Activated CD8-positive, alpha-beta memory T cell treated with anti-CD3 and anti-CD28 coated beads for 4 hours (primary cell): ENCODE measurements at places on chromosomes 6 and 20.

- DNase-seq: no peak
These were observed 697.4 kb downstream of the PTPRT start for GRCh38 chr20:42492290-42492689.

DNA sequence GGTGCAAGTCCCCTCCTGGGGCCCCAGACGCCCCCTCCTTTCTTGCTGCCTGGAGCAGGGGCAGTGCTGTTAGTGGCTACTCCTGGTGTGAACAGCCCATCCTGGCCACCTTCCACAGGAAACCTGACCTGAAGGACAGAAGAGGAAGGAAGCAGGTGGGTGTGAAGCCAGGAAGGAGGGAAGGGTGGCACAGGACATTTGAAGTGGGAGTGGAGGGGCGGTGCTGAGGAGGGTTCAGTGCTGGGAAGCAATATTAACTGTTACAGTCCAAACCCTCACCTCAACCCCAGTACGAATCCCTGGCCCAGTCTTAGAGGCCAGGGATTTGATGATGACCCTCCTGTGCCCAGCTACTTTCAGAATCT lies 766 bp downstream of the PRICKLE4 start:
- no peak for DNase-seq

DNA sequence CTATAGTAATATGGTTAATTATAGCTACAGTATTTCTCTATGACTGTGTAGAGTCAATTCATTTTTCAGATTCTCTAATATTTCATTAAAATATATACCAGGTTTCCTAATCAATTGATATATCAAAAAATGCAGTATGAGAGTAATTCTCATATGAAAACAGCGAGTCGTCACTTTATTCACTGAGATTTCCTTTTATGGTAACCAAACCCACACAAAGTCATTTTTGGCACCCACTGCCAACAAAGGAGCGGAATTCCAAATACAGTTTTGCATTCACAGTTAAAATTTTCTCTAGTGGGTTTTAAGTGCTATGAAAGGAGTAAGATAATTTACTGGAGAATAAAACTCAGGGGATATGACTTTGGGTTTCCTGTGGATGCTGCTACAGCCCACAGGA lies 163.8 kb downstream of the HIVEP2 start:
- no peak for DNase-seq

GRCh38 chr6:10725716-10726115 lies 2.8 kb downstream of the TMEM14C start:
- DNase-seq: no peak

DNA sequence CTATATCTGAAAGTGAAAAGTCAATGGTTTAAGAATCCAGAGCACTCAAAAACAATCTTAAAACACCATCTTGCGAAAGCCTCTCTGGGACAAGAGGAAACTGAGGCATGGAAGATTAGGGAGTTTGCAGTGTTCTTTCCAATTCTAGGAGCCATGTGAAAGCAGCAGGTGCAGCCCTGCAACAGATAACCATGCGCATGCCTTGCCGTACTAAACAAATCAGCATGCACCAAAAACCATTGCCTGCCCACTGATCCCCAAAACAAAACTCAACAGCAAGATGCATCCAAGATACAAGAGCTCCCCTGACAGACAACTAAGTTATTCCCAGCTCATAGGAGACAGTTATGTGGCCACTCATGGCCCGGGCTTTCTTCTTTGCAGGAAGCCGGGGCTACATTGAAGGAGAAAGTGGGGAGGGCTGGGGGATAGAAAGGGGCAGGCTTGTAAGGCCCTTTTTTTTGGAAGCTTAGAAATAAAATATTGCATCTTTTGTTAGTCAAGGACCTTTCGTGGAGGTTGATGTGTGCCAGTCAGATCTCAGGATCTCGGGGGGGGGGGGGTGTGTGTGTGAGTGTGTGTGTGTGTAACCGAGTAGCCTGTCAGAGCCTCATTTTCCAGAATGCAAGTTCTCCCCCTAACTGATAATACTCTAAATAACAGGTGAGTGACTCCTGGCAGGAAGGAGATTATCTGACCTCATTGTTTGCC lies 178.4 kb downstream of the MBOAT1 start:
- no peak for DNase-seq

DNA sequence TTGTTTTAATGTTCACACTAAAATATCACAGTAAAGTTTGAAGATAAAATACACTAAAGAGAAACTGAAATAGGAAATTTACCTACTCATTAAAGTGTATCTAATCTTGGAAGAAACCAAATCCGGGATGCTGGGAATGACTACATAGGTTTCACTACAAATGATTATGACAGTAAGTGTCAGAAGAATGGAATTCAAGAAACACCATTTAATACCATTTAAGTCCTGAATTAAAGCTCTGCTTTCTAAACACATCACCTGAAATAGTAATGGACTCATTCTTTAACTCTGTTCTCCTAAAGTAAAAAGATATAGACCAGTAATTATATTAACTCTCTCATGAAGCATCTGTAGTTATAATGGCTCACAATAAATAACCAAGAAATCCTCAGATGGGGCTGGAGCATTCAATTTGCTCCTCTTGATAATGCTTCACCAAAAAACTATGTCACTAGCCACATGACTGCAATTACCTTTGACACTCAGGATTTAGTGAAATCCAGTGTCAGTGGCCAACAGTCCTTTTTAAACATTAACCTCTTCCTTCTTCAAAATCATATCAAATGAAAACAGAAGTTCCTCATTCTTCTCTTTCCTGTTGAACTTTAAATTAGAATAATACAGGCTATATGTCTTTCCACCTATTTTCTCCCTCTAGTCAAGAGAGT lies 41.4 kb downstream of the MAP7 start:
- no peak for DNase-seq

- DNase-seq: no peak
These were observed 6.2 kb downstream of the TCEA2 start for GRCh38 chr20:64069209-64069613.

- DNase-seq: no peak
These were observed 236.6 kb upstream of the CHD6 start for GRCh38 chr20:41854765-41855164.

- DNase-seq: no peak
These were observed 102.7 kb upstream of the ID4 start for GRCh38 chr6:19734519-19734918.

DNA sequence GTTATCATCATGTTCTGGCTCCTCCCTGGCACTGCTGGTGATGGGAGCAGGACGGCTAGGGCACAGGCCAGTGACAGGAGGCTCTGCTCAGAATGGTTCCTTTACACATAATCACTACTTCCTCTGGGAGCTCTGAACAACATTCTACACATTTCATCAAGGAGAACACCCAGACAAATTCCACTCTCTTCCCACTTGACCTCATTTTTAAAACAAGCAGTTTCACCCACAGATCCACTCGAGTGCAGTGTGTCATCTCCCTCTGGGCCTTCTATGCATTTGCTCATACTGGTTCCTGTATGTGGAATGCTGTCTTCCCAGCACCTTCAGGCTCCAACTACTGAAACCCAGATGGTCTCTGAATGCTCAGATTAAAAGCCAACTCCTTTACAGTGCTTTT lies 84.8 kb downstream of the ELOVL5 start:
- no peak for DNase-seq

DNA sequence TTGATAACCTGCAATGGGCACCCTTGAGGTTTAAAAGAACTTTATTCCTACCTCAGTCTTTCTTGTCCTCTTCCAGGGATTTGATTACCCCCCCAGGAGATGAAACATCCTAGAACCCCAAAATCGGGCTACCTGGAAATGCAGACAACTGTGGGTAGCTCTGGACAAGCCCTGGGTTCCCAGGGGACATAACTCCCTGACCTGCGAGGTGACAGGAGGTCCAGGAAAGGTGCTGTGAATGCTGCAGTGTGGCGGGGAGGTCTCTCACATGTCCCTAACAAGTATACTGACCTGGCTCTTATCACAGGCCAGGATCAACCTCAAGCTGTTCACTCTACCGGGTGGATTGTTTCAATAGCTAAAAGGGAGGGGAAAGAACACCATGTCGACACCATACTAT lies 11.6 kb downstream of the JAG1 start:
- no peak for DNase-seq

DNA sequence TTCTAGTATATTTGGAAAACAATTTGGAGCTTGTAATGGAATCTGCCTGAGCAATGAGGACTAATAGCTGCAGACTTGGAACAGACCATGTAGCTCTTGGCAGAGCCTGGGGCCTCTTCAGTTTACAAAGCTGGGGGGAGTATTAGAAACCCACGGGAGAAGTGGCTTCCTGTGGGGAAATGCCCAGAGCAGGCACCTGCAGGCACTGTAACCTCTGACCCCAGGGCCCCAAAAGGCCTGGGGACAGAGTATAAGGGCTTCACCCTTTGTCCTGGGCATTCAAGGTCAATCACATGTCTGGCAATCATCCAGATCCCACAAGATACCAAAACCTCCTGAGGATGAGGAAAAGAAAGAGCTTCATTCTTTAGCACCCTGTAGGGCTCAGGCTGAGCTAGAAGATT lies 19.4 kb downstream of the PKIG start:
- DNase-seq: no peak

- no peak for DNase-seq
These were observed 3.7 kb downstream of the CALHM5 start for GRCh38 chr6:116515141-116515540.
